Amniotic epithelial cell (primary cell): ENCODE measurements at places on chromosomes 11 and 22.

GRCh38 chr11:1826552-1827094 lies 8.2 kb upstream of the SYT8 start:
- peak; percentile 50 for DNase-seq

GRCh38 chr11:64850979-64851567 lies 6.6 kb upstream of the CDC42BPG start:
- no peak for DNase-seq

DNA sequence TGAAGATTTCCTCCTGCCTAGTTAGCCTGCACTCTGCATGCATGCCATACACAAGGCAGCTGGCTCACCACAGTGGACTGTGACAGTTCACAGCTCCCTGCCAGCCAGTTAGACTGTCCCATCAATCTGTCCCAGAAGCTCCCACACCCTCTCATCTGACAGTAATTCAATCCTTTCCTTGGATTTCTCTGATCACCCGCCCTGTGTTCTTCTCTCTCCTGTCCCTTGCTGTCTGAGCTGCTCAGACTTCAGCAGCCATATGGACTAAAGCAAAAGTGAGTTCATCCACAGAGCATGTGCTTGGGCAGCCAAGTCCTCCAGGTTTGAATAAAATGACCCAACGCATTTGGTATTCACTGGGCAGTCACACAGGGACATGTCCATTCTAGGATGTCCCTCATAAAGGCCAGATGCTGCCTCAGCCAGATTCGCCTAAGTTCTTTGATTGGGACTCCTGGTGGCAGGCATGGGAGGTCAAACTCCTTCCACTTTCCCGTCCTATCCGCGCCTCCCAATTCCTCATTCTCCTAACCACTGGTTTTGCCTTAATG lies 54.5 kb upstream of the ZBTB44 start:
- DNase-seq: no peak

GRCh38 chr11:102900346-102900745 lies 25.6 kb upstream of the MMP12 start:
- no peak for DNase-seq

- no peak for DNase-seq
These were observed 60.5 kb downstream of the NAT10 start for GRCh38 chr11:34165786-34166555.

DNA sequence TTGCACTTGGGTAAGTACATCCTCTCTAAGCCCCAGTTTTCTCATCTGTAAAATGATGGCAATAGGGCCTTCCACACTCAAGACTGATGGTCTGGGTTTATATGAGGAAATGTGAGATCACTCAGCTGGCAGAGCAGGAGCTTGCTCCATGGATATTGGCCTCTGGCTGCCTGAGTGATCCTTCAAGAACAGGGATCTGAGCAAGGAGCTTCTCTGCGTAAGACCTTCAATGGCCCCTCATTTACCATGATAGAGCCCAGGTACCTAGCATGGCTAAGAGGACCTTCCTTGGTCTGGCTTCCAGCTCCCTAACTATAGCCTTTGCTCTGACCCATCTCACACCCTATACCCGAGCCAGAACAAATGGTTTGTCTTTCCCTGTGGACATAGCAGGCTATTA lies 5.5 kb downstream of the ROBO4 start:
- no peak for DNase-seq

- DNase-seq: peak; percentile 70
These were observed 13.1 kb downstream of the PLCB3 start for GRCh38 chr11:64264371-64264852.

GRCh38 chr11:88131764-88132470 lies 43.3 kb downstream of the RAB38 start:
- DNase-seq: no peak

DNA sequence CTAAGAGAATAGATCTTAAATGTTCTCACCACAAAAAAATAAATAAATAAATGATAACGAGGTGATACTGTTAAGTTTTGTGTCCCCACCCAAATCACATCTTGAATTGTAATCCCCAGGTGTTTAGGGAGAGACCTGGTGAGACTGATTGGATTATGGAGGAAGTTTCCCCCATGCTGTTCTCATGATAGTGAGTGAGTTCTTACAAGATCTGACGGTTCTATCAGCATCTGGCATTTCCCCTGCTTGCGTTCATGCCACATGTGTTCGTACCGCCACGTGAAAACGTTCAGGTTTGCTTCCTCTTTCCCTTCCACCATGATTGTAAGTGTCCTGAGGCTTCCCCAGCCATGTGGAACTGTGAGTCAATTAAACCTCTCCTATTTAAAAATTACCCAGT lies 1514.8 kb upstream of the TENM4 start:
- DNase-seq: no peak

DNA sequence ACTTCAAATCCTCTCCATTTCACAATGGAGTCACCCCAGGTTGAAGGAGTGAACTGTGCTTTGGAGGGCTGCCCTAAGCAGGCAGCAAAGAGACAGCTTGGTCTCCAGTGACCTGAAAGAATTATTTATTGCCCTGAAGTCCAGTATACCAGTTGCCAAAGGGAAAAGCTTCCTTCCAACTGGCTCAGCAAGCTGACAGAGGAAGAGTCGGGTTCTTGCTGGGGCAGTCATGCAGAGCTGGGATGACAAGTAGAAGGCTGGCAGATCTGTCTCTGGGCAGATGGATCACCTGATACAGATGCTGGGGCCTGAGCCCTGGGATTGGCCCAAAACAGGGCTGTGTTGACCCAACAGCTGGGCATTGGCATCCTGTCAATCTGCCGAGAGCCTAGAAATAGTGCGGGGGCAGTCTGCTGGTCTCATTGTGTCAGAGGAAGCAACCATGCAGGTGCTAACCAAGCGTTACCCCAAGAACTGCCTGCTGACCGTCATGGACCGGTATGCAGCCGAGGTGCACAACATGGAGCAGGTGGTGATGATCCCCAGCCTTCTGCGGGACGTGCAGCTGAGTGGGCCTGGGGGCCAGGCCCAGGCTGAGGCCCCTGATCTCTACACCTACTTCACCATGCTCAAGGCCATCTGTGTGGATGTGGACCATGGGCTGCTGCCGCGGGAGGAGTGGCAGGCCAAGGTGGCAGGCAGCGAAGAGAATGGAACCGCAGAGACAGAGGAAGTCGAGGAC lies at the start of gene THRSP:
Gene THRSP, plus strand, starts transcription at position 422 of the 742 bp plus-strand sequence. Its CDS starts 21 bp downstream, at position 443.
- DNase-seq: no peak

DNA sequence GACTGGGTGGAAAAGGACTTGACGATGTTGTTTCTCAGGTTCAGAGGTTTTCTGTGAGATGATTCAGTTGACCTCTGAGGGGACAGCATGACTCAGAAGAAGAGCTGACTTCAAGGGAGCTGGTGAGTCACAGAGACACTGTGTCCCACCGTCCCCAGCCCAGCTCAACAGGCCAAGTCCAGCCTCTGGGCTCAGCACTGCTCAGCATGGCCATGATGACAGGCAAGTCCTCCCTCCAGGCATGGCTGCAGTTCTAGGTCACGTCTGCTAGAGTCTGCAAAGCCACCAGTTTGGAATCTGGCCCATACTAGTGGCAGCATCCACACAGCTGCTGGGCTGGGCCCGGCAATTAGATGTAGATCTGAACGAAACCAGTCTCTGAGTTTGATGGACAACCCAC lies 12.9 kb downstream of the TRIM29 start:
- DNase-seq: peak; percentile 8

- no peak for DNase-seq
These were observed 22.7 kb upstream of the ANO1 start for GRCh38 chr11:70055444-70055843.

GRCh38 chr11:31492320-31492913 lies 17.0 kb downstream of the IMMP1L start:
- peak; percentile 70 for DNase-seq

DNA sequence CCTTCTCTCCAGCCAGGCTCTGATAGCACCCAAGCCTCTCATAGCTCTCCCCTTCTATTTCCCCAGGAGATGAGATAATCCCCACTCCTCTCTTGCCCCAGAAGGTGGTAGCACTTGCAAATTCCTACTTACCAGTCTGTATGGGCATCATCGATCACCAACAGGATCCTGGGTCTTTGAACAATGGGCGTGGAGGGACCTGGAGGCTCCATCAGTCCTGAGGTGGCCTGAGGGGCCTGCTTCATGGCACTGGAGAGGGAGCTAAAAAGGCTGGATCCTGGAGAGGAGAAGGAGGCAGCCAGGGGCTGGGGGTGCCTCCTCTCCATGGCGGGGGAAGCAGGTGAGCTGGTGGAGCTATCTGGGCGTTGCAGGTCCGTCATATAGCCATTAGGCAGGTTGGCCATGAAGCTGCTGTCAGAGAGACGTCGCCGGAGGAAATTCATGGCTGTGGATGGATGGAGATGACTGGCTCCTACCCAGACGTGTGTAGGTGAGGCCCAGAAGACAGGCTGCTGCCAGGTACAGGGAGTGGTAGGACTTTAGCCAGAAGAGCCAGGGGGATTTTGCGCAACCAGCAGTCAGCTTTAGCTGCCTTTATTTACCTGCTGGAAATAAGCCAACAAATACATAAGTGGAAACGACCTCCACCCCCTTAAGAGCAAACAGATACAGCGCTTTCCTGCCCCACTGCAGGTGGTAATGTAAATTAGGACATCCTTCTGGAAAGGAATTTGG lies 51.8 kb downstream of the SYN3 start:
- no peak for DNase-seq

- no peak for DNase-seq
These were observed 25.2 kb upstream of the MTCH2 start for GRCh38 chr11:47667555-47667954.

GRCh38 chr22:39522567-39523300 lies 2.4 kb downstream of the ATF4 start:
- peak; percentile 87 for DNase-seq

DNA sequence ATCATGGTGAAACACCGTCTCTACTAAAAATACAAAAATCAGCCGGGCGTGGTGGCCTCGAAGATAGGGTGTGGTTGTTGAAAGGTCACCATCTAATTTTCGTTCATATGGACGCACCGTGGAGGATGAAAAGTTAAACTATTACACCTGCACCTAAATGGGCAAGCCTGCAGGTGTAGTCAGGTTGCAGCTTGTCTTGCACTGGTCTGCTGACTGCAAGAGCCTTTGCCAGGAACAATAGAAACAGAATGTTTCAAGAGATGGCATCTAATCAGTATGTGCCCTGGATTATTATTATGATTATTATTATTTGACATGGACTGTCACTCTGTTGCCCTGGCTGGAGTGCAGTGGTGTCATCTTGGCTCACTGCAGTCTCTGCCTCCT lies 908 bp downstream of the NADSYN1 start:
- DNase-seq: no peak

- no peak for DNase-seq
These were observed 82.7 kb downstream of the RASSF10 start for GRCh38 chr11:13091804-13092203.

DNA sequence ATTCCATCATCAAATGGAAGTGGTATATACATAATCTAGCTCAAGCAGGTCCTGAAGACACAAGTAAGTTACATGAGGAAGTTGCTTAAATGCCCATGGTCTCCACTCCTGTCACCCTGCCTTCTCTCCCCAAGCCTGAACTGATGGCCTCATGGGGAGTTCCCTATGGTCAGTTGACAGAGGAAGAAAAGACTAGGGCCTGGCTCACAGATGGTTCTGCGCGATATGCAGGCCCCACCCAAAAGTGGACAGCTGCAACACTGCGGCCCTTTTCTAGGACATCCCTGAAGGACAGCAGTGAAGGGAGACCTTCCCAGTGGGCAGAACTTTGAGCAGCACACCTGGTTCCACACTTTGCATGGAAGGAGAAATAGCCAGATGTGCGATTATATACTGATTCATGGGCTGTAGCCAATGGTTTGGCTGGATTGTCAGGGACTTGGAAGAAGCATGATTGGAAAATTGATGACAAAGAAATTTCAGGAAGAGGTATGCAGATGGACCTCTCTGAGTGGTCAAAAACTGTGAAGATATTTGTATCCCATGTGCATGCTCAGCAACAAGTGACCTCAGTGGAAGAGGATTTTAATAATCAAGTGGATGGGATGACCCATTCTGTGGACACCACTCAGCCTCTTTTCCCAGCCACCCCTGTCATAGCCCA lies 17.3 kb upstream of the CD82 start:
- no peak for DNase-seq

DNA sequence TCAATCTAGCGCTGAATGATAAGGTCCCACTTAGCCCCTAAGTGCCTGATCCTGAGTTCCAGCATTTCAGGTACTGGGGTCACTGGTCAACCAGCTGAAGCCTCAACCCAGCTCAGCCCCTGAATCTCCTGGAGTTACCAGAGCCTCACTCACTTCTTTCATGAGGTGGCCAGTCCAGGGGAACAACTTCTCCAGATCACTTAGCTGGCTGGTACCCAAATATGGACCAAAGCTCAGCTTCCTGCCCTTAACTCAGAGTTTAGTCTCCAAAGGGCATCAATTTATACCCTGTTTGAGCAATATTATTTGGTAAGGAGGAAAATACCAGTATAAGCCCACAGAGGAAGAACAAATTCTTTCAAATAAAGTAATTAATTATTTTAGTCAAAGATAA lies 105.6 kb downstream of the SLC1A2 start:
- no peak for DNase-seq

DNA sequence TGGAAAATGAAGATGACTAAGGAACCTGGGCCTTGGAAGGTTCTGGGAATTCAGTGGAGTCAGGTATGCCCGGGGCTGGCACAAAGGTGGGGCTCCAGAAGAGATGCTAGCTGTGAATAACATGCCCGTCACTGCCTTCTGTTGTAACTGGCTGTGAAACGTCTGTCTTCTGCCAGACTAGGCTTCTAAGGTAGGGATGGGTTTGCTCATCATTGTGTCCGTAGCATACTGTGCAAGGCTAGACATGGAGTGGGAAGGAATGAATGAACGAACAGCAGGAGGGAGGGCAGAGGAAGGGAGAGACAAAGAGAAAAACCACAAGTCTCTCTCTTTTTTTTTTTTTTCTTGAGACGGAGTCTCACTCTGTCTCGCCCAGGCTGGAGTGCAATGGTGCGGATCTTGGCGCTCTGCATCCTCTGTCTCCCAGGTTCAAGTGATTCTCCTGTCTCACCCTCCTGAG lies 327.4 kb downstream of the MN1 start:
- peak; percentile 50 for DNase-seq

DNA sequence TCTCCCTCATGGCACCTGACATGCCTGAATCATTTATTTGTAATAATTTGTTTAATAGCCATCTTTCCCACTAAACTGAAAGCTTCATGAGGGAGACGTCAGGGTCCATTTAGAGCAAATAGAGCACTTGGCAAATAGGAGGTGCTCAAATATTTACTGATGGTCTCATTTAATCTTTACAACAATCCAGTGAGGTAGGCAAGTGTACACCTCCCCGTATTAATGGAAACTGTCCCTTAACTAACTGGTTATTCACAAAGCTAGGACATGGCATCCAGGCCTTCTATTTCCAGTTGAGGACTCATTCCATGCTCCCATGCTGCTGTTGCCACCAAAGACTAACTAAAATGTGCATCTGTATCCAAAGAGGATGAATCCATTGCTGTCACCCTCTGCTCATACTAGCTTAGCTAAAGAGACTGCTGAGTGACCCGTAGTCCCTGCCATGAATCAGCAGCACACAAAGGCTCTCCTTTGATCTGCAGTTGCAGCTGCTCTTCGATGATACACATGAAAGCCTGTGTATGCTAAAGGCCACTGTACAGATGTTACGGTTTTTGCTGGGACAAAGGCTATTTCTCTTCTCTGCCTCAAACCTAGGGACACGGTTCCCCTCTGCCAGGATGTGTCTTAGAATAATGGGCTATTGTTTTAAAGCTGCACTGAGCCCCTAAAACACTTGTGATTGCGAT lies 82.6 kb downstream of the RAB30 start:
- no peak for DNase-seq
